ENCODE measurements at places on chromosomes 6 and 20.

DNA sequence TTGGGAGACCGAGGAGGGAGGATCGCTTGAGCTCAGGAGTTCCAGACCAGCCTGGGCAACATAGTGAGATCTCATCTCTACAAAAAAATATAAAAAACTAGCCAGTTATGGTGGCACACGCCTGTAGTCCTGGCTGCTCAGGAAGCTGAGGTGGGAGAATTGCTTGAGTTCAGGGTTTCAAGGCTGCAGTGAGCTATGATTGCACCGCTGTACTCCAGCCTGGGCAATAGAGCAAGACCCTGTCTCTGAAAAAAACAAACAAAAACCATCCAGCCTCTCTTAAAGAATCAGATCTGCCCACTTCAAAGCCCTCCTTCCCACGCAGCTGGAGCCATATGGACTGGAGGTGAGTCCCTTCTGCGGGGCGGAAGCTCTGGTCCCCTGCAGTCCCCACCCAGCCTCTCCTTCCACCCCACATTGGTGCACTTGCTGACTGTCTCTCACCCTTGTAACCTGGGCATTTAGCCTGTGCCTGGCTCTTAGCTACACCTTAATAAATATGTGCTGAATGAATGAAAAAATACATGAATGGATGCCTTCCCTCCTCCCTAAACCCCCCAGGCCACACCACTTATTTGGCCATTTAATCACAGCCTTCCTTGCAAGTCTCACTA is 7.2 kb upstream of the PARD6B start:
- H3K4me3 ChIP-seq = no peak overlapping the region
- no peak for DNase-seq
- no peak overlapping the region for H3K27ac ChIP-seq

GRCh38 chr6:143200167-143200770 is 139.6 kb downstream of the AIG1 start:
- H3K4me1 ChIP-seq = no peaks in the 10 kb centered on the region
- H3K36me3 ChIP-seq = no peaks in the 10 kb centered on the region
- no peaks in the 10 kb centered on the region for H3K27me3 ChIP-seq
- peak; percentile 26 for DNase-seq
- H3K4me3 ChIP-seq = no peak overlapping the region
- H3K27ac ChIP-seq = no peak overlapping the region

- no peak for DNase-seq
- H3K27ac ChIP-seq = no peak overlapping the region
- no peaks in the 10 kb centered on the region for H3K36me3 ChIP-seq
- no peaks in the 10 kb centered on the region for H3K4me1 ChIP-seq
- H3K4me3 ChIP-seq = no peak overlapping the region
Measured at GRCh38 chr6:36786055-36786675, 53.1 kb downstream of the CPNE5 start.

DNA sequence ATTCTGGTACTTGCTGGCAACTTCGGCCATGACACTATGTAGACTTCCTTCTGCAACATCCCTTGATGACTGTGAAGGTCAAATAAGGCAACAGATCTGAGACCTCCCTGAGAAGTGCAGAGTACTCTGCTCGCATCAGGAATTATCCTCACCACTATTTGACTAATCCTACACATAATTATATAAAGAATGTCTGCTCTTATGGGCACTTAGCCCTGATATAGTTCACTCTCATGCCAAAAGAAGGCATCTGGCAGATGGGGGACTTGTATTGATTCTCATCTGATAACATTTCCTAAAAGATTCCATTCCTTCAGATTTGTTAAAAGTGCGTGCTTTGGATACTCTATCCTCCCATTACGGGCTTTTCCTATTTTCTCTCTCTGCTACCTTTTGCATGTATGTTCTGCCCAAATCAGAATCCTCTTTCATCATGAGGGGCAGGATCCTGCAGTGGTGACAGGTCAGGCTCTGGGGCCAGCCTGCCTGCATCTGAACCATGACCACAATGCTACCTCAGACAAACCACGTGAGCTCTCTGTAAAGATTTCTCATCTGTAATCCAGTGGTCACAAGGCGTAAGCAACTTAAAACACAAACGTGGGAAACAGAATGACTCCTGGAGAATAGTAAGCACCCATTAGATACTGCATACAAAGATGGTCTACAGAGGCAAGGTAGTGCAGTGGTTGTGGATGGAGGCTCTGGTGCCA is 134.0 kb downstream of the GJA10 start:
- no peaks in the 10 kb centered on the region for H3K4me1 ChIP-seq
- no peak overlapping the region for H3K27ac ChIP-seq
- peak; percentile 10 for DNase-seq

- H3K4me3 ChIP-seq = no peak overlapping the region
- no peak overlapping the region for H3K27ac ChIP-seq
- H3K4me1 ChIP-seq = no peaks in the 10 kb centered on the region
Measured at GRCh38 chr6:46234156-46234556, 63.4 kb upstream of the ENPP5 start.

DNA sequence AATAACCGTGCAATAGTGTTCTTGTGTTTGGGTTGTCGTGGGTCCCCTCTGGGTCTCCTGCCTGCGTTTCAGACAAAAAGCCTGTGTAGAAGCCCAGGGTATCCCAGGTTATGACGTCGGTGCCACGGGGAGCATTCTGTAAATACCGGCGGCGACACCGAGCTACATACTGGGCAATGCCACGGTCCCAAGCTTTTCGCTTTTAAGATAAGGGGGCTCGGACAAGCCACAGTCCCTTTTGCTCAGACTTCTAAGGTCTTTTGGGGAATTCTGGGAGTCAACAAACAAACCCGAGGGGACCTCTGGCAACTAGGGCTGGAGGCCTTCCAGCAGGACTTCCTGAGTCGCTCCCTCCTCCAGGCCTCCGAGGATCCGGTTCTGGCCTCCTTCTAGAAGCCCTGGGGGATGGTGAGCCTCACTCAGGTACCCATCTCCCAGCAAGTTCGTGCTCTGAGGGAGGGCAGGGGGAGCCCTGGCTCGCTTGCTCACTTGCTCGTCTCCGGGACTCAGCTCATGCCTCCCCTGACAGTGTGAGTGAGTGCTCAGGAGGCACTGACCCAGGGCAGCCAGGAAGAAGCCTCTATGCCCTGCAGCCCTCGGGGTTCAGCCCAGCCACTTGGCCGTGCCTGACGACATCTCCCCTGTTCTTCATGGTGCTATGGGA is 62.4 kb upstream of the MRPS10 start:
- H3K27me3 ChIP-seq = no peaks in the 10 kb centered on the region
- no peak for DNase-seq
- H3K36me3 ChIP-seq = peaks cover 10% of the 10 kb centered on the region

- H3K4me3 ChIP-seq = no peak overlapping the region
- no peaks in the 10 kb centered on the region for H3K27me3 ChIP-seq
- peaks cover 28% of the 10 kb centered on the region for H3K36me3 ChIP-seq
- peaks cover 4% of the 10 kb centered on the region for H3K4me1 ChIP-seq
Measured at GRCh38 chr6:125906158-125906998, 50.2 kb upstream of the HINT3 start.

DNA sequence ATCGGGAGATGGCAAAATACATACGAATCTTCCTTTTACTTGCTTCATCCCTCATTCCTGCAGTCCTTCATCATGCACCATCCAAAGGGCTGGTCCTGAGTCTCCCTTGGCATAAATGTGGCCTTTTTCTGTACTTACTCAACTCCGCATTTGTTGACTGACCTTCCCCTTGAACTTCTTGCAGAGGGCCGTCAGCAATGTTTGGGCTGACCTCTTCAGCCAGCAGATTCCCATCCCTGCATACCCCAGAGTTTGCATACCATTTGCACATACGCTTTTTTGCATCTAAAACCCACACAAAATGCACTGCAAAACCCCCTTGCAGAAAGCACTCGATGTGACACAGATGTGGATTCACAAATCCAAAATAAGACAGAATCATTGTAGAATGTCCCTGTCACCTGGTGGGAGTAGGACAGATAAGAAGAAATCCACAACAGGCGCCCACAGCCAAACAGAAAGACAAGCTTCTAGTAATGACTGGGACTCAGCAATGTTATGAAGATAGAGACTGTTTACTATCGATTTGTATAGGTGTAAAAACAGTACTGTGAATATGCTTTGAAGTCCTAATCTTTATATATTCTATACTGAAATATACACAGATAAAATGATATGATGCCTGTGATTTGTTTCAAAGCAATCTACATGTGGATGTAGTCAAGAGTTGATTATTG is 45.8 kb downstream of the TBC1D7 start:
- H3K27ac ChIP-seq = no peak overlapping the region
- peaks cover 13% of the 10 kb centered on the region for H3K4me1 ChIP-seq
- DNase-seq = no peak
- no peak overlapping the region for H3K4me3 ChIP-seq
- H3K27me3 ChIP-seq = no peaks in the 10 kb centered on the region

GRCh38 chr20:22207280-22207679 is 377.1 kb downstream of the FOXA2 start:
- no peaks in the 10 kb centered on the region for H3K36me3 ChIP-seq
- H3K4me1 ChIP-seq = no peaks in the 10 kb centered on the region
- no peak overlapping the region for H3K4me3 ChIP-seq
- no peak overlapping the region for H3K27ac ChIP-seq
- DNase-seq = no peak

GRCh38 chr20:10716855-10717254 is 43.1 kb upstream of the JAG1 start:
- DNase-seq = no peak
- H3K27me3 ChIP-seq = peaks cover 2% of the 10 kb centered on the region
- no peaks in the 10 kb centered on the region for H3K36me3 ChIP-seq
- H3K27ac ChIP-seq = no peak overlapping the region

DNA sequence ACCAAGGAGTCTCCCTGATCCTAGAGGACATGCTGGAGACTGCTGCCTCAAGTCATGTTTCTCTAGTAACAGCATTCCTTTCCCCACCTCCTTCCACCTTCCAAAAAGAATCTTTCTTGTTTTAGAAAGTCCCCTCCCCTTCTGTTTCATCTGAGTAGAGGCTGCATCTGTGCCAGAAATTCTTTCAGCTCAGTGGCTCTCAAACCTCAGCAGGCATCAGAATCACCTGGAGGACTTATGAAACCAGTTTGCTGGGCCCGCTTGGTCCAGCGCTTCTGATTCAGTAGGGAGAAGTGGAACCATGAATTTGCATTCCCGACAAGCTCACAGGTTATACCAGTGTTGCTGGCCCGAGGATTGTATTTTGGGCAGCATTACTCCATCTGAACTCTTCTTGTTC is 55.1 kb downstream of the TMEM200A start:
- DNase-seq = no peak
- no peaks in the 10 kb centered on the region for H3K36me3 ChIP-seq
- no peaks in the 10 kb centered on the region for H3K27me3 ChIP-seq

DNA sequence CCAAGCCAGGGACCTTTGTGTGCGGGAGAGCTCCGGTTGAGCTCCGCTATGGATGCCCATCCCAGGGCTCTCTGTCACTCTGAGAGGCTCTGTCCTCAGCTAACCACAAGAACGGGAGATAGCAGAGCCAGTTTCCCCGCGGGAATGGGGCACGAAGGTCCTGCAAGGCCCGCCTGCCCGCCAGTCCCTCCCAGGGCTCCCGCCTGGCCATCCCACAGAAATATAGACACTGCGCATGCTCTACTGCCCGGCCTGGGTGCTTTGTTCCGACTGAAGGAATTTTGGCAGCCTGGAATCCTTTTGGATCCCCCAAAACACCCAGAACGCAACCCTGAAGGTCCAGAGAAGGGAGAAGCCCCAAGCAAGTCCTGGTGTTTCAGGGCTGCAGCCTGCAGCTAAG is 8.6 kb upstream of the DEFB110 start:
- no peak overlapping the region for H3K4me3 ChIP-seq
- no peak for DNase-seq
- peaks cover 2% of the 10 kb centered on the region for H3K4me1 ChIP-seq
- H3K27ac ChIP-seq = no peak overlapping the region
- H3K36me3 ChIP-seq = no peaks in the 10 kb centered on the region

DNA sequence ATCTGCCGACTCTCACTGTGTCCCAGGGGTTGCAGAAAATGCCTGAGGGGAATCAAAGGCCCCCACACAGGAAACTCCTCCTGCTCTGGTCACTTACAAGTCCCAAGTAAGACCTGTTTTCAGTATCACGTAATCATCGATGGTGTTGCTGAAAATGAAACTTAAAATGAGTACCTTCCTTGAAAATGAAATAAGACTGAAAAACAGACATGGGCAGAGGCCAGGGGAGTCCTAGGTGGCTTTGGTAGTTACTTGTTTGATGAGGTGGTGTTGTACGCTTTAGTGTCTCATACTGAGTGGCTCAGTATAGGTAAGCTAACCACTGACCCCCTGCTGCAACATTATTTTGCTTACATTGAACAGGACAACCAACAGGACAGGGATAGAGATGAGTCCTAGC is 43.0 kb upstream of the SYNCRIP start:
- no peak overlapping the region for H3K27ac ChIP-seq
- H3K27me3 ChIP-seq = no peaks in the 10 kb centered on the region
- DNase-seq = no peak
- no peaks in the 10 kb centered on the region for H3K36me3 ChIP-seq

GRCh38 chr6:79600812-79601609 is 30.1 kb upstream of the SH3BGRL2 start:
- DNase-seq = no peak
- H3K27me3 ChIP-seq = no peaks in the 10 kb centered on the region
- H3K27ac ChIP-seq = no peak overlapping the region
- no peaks in the 10 kb centered on the region for H3K36me3 ChIP-seq
- no peak overlapping the region for H3K4me3 ChIP-seq

DNA sequence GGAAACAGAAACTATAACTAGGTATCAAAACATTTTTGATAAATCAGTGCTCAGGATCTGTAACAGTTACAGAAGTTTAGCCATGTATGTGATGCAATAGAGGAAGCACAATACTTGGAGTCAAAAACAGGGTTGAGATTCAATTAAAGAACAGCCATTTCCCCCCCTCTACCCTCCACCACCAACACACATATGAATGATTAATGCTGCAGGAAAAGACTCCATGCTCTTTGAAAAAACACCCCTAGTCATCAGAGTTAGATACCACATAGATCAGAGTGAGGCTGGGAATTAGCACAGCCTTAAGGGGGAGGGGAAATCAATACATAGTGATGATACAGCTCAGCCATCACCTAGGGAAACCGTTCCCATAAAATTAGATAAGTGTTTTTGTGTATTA is 108.9 kb upstream of the EMILIN3 start:
- no peak for DNase-seq
- no peak overlapping the region for H3K4me3 ChIP-seq
- peaks cover 36% of the 10 kb centered on the region for H3K36me3 ChIP-seq
- no peak overlapping the region for H3K27ac ChIP-seq
- no peaks in the 10 kb centered on the region for H3K27me3 ChIP-seq

GRCh38 chr20:6530254-6530653 is 237.2 kb upstream of the BMP2 start:
- no peak overlapping the region for H3K4me3 ChIP-seq
- H3K27ac ChIP-seq = no peak overlapping the region
- DNase-seq = no peak
- no peaks in the 10 kb centered on the region for H3K27me3 ChIP-seq

DNA sequence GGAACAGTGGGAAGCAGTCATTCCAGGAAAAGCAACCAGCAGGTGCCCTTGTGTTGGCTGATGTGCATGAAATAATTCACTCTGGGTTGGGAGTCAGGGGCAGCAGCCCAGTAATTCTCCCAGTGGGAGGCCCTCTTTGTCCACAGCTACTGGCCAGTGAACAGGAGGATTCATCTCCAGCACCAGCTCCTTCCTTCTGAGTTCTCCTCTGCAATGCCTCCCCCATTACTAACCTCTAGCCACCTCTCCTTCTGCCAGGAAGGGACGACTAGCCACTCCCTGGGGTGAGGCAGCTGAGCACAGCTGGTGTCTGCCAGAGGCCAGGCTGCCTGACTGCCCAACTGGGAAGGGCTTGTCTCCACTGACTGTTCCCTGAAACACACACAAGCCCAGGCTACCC is 12.5 kb upstream of the R3HDML start:
- no peaks in the 10 kb centered on the region for H3K36me3 ChIP-seq
- no peak for DNase-seq
- peaks cover 20% of the 10 kb centered on the region for H3K27me3 ChIP-seq
- H3K4me3 ChIP-seq = no peak overlapping the region
- no peak overlapping the region for H3K27ac ChIP-seq

GRCh38 chr20:37596890-37597536 is 69.3 kb upstream of the BLCAP start:
- no peak for DNase-seq
- H3K27me3 ChIP-seq = peaks cover 61% of the 10 kb centered on the region
- H3K36me3 ChIP-seq = no peaks in the 10 kb centered on the region

All from common myeloid progenitor, CD34-positive (primary cell).